ENCODE measurements at places on chromosomes 7 and 10.

- DNase-seq = no peak
Observed at GRCh38 chr10:133124357-133125211, 35.4 kb upstream of the KNDC1 start.

GRCh38 chr10:118904286-118904685 is 125.2 kb upstream of the NANOS1 start:
- no peak for DNase-seq

- no peak for DNase-seq
Observed at GRCh38 chr10:70271996-70272924, 11.5 kb downstream of the NPFFR1 start.

DNA sequence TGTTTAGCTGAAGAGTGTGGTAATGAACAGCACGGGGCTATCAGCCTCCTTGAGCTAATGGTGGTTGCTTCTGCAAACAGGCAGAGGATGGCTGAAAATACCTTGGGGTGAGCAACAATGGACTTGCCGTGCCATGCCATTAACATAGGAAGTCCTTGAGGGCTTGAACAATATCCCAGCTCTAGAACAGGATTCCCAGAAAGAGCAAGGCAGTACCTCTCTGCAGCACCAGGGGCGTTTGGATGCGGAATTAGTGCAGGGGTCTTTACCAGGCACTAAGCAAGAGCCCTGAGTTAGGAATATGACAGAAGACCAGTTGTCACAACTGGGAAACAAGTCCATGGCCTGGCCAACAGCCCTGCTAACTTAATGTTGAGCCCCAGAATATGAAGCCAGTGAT is 143.2 kb upstream of the COBL start:
- DNase-seq = no peak

DNA sequence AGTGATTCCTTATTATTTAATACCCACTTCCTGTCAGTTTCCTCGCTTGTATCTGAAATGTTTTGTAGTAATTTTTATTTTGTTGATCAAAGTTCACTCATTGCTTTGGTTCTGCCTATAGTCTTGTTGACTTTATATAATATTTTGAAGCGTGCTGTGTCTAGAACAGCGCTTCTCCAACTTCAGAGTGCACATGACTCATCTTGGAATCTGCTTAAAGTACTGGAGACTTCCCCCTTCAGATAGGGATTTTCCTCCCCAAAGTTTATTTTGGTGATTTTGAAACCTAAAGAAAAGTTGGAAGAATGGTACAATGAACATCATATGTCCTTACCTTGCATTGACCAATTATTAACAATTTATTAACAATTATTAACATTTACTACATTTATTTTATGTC is 5.8 kb downstream of the COMTD1 start:
- no peak for DNase-seq

DNA sequence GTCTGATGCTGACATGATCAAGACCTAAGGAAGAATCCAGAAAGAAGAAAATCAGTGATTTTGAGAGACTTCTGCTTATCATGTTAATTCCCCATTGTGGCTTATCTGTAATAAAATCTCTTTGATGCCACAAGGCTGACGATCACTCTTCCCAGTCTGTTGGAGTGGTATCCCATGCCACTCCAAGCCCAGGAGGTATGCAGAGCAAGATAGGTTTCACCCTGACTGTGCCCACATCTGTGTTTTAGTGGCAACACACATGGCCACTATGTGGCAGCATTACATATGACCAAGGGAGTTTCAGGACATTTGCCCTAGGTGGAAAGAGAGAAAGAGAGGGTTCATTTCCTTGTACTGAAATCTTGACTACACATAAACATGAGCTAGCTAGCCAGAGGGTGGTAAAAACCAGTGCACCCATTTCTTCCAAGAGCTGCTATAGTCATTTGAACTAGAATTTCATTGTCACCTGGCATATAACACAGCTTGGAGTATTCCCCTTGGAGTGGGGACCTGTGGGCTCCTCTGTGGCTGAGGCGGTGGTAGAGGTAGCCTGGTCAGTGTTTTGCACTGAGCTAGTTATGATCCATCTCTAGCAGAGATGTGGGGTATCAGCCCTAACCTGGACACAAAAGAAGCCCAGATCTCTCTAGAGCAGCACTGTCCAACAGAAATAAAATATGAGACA is 20.8 kb downstream of the LAMB4 start:
- no peak for DNase-seq

DNA sequence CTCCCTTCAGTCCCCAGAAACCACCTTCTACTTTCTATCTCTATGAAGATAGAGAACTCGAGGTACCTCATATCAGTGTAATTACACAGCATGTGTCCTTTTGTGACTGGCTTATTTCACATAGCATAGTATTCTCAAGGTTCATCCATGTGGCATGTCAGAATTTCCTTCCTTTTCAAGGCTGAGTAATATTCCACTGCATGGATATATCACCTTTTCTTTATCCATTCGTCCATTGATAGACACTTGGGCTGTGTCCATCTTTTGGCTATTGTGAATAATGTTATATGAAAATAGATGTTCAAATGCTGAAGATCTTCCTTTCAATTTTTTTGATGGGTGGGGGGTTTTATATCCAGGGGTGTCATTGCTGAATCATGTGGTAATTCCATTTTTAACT is 91.8 kb upstream of the CCNY start:
- DNase-seq = no peak

- no peak for DNase-seq
Observed at GRCh38 chr10:72124989-72125388, 36.6 kb upstream of the SPOCK2 start.

DNA sequence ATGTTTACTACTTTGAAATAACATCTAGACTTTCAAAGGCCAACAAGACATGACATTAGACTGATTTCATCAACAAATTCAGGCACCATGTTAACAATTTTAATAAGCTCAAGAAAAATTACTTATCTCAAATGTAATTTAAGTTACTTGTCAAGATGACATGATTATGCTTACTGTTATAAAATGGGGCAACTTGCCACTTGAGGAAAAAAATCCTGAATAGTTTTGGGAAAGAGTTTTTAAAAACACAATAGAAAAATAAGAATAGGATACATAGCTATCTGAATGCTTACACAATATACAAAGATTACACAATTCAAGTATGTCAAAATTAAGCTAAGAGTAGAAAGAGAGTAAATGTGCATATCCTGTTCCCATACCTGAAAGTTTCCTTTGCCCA is 85.4 kb downstream of the RNF32 start:
- no peak for DNase-seq

GRCh38 chr7:78149787-78150186 is 351.2 kb downstream of the PHTF2 start:
- DNase-seq = no peak
